ENCODE measurements at places on chromosomes 12 and 14.

GRCh38 chr14:39169541-39169900, 612 bp downstream of the TRAPPC6B start:
- no peak for DNase-seq

DNA sequence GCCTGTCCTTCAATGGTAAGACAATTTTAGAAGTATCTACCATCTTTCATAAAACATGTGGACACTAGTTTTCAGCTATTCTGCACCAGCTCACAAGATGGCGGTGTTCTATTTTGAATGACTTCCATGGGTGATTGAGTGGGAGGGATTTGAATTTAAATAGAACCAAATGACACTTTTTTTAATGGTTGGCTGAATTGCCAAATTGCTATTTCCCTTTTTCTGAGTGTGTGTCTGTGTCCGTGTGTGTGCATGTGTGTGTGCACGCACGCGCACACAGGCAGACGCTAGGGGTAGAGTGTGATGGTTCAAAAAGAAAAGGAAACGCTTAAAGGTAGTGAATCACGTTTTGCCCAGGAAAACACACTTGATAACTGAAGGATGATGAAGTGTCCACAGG, 362.6 kb downstream of the DAD1 start:
- DNase-seq = no peak

DNA sequence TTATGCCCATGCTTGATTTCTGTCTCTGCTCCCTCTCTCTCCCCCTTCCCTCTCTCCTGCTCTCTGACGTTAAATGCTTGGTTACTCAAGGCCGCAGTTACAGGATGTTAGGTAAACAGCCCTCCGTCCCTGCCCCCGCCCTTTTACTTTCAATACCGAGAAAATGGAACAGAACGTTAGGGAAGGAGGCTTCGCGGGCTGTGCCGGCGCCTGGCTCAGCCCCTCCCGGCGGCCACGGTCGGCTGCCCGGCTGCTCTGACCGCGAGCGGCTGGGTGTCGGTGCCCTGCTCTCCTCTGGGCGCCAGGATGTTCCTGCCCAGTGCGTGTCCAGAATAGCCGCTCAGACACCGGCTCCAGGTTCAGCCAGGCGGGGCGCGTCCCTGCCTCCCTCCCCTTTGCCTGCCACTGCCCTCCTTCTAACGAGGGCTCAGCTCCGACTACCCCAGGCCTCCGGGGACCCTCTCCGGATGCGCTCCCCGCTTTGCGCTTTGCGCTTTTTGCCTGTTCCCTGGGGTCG, 166.1 kb downstream of the ADCK1 start:
- DNase-seq = no peak

- no peak for DNase-seq
Observed at GRCh38 chr12:123075646-123076171, 75.2 kb downstream of the PITPNM2 start.

DNA sequence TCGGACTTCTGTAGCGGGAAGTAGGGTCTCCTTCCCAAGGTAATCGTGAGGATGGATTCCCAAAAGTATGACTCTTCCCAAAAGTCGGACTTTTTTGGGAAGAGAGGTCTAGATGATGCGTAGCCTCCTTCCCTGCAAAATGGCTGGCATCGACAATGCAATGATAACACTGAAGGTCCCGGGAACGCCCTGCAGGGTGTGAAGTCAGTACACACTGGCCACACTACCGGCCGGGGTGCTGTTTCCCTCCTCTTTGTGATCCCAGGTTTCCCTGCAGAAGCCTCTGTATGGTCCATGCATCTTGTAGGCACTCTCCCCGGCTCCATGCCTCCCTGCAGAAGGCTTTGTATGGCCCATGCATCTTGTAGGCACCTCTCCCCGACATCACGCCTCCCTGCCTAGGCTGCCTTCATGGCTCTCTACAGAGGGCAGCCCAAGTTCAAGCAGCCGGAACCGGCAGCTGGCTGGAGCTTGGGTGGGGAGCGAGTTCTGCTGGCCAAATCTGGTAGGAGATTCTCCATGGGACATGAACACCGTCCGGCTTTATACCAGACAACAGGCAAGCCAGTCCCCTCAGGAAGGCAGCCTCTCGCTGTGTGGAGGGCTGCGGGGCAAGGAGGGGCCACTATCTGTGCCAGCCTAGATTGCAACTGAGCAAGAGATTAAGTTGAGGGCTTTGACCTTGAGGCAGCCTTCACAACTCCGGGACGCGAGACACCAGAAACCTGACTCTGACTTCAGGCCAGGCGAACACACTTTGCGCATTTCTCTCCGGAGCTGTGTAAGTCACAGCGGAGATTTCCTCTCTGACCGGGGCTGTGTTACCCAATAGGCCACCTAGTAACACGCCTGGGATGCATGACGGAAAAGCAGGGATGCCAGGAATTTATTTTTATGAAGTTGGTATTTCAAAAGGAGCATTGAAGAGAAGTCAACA, 23.5 kb downstream of the FZD10 start:
- no peak for DNase-seq

- no peak for DNase-seq
Observed at GRCh38 chr12:89781946-89782550, 73.4 kb upstream of the ATP2B1 start.

GRCh38 chr12:28652239-28652638, 462.0 kb downstream of the CCDC91 start:
- DNase-seq = no peak

DNA sequence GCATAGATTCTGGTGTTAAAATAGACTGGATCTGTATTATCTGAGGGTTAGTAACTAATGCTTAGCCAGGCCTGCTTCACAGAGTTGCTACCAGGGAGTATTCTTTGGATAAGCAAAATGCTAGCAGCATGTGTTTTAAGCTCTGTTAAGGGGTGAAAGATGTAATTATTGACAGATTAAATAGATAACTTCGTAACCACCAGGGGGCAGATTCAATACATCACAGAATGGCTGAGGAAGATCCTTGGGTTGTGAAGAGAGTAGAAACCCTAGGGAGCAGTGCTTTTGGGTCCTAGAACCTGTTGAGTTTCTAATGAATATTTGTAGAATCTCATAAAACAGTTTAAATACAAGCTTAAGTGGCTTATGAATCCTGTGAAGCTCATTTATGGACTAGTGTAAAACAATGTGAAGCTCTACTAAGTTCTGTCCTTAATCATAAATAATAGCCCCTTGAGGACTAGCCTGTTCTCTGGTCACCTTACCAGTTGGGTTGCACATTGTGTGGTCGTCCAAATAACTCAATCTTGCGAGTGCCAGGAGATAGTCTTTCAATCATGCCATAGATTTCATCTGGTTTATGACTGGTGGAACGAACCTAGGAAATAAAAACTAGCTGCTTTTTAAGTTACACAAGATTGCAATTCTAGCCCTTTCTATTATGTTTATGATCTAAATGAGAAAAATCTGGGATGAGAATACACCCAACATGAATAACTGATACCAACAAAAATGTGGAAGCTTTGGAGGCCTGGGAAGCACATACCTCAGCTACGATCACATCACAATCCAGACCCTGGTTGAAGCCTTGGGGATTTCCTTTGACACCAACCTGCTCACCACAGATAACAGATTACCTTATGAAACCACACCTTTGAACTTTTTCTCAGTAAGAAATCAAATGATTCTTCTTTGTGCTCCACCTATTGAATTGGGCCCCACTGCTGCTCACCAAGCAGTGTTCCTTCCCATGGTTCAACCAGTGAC, 12.3 kb downstream of the METTL3 start:
- no peak for DNase-seq

DNA sequence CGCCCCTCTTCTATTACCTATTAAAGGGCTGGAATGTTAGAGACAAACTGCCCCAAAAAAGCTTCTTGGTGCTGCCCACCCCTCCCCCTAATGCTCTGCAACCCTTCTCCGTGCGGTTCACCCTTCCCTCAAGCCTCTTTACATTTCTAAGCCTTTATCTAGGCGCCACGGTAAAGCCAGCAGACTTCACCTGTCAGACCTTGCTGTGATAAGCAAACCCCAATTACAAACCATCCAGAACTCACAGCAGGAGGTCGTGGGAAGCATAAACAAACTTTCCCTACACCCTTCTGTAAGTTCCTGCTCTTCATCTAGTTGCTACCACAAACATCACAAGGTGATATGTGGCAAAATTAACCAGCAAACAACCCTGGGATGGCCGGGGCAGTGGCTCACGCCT, 56.8 kb downstream of the MOK start:
- DNase-seq = no peak

DNA sequence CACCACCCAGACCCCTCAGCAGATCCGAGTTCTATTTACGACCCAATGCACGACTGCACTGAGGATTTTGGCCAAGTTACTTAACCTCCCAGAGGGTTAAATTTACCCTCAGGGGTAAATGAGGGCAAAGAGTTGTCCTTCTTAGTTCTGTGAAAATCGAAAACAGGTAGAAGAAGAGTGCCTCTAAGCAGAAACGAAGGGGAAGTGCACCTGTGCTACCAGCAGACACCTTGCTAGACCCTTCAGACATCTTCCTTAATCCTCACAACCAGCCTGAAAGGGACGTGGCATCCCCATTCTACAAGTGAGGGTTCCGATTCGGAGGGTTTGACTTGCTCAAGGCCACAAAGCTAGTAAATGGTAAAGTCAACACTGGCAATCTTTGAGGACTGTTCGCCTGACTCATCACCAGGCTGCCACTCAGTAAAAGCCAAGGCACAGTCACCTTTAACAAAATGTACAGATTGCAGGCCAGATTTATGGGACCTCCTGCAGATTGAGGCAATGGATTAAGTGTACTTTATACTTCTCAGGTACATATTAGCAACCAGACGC, 1.6 kb downstream of the GSG1 start:
- DNase-seq = no peak

GRCh38 chr12:76236640-76237039, 111.6 kb downstream of the BBS10 start:
- DNase-seq = no peak

- DNase-seq = no peak
Observed at GRCh38 chr12:32901553-32901952, 5.0 kb upstream of the PKP2 start.

DNA sequence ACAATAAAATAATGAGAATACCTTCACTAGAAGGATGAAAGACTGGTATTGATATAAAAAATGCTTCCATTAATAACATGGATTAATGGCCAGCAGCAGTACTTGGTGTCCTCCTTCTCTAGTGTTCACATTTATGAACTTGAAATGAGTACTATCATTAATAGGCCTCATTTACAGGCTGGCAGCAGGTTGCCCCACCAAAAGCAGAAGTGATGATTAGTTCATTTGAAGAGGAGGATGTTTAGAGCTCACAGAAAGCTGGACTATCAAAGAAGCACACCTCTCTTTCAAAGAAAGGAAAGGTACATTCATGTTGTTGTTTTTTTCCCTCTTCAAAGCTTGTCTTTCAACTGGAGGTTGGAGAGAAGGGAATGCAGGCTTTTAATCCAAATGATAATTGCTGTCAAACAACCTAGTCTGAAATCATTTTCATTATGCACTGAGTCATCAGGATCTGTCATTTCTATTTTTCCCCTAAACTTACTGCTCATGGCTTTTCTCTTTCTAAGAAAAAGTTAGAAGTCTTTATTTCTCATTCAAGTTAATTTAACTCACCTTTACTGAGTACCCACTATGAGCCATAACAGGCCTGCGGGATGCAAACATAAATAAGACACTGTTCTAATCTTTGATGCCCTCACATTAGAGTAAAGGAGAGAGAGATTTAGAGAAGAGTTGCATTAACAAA, 157.9 kb upstream of the GRIP1 start:
- DNase-seq = no peak

GRCh38 chr14:30872602-30873001, 1.8 kb upstream of the COCH start:
- no peak for DNase-seq

DNA sequence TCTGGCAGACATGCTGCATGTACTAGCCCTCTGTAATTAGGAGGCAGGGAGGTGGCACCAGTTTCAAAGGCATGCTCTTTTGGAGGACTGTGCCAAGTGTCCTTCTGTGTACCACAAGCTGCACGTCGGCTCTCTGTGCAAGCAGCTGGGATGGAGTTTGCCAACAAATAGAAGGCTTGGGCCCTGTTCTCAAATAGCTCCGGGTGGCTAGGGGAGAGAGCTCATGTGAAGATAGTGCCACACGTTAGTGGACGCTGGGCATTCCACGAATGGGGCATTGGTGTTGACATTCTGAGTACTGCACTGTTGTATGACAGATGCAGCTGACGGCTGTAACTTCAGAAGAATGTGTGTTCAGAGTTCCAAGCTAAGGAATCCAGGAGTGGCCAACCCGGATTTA, 4.4 kb downstream of the AACS start:
- DNase-seq = no peak

DNA sequence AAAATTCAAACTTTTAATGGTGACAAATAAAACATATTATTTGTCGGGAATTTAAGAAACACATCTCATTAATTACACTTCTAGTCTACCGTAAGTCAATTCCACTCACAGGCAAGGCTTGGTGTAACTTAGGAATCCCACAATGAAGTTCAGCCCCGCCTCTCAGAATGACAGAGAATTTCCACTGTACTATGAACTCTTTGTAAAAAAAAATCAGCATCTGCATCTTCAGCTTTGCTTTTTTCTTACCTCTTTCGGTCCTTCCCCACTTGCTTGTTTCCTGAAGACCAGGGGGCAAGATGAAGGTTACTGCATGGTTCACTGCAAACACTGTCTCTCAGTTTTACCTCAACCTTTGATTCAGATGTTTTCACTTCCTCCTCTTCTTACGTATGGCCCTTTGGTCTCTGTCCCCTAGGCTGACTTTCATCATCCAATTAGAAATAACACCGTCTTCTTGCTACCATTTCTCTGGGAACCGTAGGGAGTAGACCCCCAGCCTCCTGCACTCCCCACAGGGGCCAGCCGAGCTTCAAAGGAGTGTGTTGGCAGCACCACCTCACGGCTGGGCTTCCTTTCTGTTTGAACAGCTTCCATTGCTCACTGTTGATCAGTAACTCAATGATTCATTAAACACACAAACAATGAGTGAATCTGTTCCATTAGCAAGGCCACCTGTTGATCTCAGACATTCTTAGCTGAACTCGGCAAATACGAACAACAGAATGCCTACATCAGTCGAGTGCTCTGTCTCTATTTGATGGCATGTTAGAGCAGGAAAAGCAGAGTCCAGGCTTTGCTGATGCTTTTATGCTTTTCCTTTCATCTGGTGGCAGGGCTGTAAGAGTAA, 343.0 kb downstream of the BMP4 start:
- DNase-seq = no peak

GRCh38 chr14:56131004-56131864, 13.0 kb downstream of the PELI2 start:
- DNase-seq = no peak

GRCh38 chr12:22700106-22700505, 75.1 kb downstream of the ETNK1 start:
- DNase-seq = no peak

- no peak for DNase-seq
Observed at GRCh38 chr12:13288501-13288900, 92.0 kb downstream of the EMP1 start.

- no peak for DNase-seq
Observed at GRCh38 chr14:53022593-53022992, 71.7 kb upstream of the FERMT2 start.

Data from cortex of kidney (tissue), 1 donor.